Heart right ventricle (tissue), 16 donors: ENCODE measurements at places on chromosomes 12 and 14. TPM values are rescaled to one million over a fixed set of nuclear protein-coding genes. Genes with fewer than 3 reads are reported as not detected.

Gene CEBPE
- 0.07 TPM for polyA plus RNA-seq

DNA sequence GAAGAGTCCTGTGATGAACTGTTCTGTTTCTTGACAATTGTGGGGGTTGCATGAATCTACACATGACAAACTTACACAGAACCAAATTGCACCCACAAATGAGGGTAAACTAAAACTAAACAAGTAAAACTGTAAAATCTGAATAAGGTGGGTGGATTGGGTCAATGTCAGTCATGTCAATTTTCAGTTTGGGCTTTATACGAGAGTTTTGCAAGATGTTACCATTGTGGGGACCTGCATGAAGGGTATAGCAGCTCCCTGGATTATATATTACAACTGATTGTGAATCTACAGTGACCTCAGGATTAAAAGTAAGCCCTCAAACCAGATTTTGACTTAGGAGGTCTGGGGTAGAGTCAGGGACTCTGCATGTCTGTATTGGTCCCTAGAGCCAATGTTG is 101.5 kb upstream of the LHX5 start:
- DNase-seq, result no peak

Gene PTPRR
- polyA plus RNA-seq, result 0.44 TPM

- no peak for DNase-seq
Measured at GRCh38 chr12:26867080-26867479, 34.1 kb upstream of the ITPR2 start.

Gene CLEC9A
- not detected for polyA plus RNA-seq

- no peak for DNase-seq
Measured at GRCh38 chr14:92368001-92368400, 45.0 kb downstream of the SLC24A4 start.

DNA sequence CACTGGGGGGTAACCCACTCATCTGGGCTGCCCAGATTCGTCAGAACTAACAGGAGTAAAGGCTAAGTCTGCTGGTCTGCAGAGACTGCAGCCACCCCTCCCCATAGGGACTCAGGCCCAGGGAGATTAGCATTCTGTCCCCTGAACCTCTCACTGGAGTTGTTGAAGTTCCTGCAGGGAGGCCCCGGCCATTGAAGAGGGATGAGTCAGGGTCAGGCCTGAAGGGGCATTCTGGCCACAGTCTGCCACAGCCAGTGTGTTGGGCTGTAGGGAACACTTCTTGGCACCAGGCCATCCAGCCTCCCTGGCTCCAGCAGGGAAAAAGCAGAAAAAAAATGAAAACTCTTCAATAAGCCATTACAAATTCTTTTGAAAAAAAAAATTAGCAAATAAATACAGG is 35.3 kb downstream of the KLRK1 start:
- DNase-seq, result no peak

DNA sequence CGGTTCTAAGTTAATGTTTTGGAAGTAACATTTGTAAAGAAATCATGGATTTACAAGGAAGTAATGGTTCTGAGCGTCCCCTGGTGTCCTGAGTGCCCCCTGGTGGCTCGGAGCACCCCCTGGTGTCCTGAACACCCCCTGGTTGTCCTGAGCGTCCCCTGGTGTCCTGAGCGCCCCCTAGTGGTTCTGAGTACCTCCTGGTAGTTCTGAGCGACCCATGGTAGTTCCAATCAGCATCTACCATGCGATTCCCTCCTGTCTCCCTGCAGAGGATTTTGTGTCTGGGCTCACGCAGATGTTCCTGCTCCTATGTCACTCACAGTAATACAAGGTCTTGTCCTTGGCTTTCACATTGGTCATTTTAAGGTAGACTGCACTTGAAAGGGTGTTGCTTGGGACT is 1352.9 kb downstream of the TMEM121 start:
- DNase-seq, result no peak

Gene CCDC38
- polyA plus RNA-seq, result 0.44 TPM

DNA sequence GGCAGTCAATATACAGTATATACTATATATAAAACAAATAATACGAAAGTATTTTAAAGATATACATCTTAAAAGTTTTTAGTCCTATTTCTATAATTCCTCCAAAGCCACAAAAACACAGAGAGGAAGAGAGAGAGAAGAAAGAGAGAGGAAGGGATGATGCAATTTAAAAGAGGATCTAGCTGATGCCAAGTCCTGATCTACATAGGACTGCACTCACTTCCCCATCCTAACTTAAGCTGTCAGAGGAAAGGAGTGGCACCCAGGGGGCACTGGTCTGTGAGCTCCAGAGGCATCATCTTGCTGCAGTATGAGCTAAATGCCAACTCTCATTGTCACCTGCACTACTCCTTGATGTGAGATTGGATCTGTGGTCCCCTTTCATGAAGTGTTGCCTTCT is 95.8 kb downstream of the C12orf42 start:
- DNase-seq, result no peak

GRCh38 chr12:6936636-6937480 is 6.8 kb upstream of the RNU7-1 start:
- no peak for DNase-seq

- DNase-seq, result no peak
Measured at GRCh38 chr12:85821759-85822158, 14.4 kb downstream of the RASSF9 start.

DNA sequence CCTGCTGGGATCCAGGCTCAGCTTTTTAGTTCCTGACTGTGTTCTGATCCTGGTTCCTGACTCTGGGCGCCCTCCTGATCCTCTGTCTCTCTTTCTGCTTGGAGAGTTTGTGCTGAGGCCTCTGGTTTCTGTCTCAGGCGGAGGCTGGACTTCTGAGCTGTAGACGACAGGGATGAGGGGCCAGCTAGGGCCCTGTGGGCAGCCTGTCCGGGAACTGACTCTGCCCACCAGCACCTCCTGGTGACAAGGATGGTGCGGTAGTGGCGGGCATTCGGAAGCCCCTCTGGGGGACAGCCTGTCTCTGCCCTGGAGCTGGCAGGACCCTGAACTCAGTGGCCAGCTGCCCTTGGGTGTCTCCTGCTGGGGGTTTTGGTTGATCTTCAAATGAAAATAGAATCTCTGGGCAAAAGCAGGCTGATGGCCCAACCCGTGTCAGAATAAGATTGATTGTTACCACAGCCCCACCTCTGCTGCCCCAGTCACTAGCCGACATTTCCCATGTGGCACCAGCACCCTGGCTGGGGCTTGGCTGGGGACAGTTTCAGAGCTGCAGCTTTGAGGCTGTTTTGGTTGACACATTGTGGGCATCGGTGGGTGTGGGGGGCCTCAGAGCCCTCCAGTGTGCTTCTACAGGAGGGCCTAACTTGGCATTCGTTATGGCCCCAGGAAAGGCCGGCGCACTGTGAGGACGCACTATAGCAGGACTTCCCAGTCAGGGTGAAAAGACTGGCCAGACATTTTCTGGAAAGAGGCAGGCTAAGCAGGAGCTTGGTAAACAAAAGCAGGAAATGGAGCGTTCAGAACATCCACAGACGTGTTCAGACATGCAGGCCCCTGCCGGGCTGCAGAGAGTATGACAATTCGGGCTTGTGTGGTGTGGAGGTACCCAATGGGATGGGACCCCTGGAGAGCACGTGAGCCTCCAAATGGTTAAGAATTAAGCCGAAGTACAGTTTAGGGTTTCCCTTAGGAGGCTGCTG is 16.2 kb downstream of the KRT80 start:
- no peak for DNase-seq

- no peak for DNase-seq
Measured at GRCh38 chr12:132511516-132512196, 21.7 kb downstream of the FBRSL1 start.

DNA sequence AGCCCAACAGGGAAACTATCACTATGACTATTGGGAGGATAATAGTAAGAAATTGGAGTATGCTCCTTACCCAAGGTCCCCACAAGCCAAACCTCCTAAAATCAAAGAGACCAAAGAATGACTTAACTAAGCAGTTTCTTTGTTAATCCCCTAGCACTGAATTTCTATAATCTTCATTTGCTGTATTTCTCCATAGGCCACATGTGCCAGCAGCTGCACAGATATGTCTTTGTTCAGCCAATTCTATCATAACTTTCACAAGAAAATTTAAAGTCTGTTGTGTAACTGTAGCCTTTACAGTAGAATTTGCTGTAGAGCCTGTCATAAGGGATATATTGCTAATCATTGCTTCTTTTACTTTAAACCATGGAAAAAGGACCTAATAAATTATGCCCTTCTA is 104.0 kb downstream of the RIN3 start:
- DNase-seq, result no peak

Gene OR6C4
- not detected for polyA plus RNA-seq

Gene NYNRIN
- polyA plus RNA-seq, result 4.6 TPM

- peak; percentile 61 for DNase-seq
Measured at GRCh38 chr14:75242546-75243273, 35.9 kb upstream of the FOS start.

Gene NDRG2
- polyA plus RNA-seq, result 293 TPM

DNA sequence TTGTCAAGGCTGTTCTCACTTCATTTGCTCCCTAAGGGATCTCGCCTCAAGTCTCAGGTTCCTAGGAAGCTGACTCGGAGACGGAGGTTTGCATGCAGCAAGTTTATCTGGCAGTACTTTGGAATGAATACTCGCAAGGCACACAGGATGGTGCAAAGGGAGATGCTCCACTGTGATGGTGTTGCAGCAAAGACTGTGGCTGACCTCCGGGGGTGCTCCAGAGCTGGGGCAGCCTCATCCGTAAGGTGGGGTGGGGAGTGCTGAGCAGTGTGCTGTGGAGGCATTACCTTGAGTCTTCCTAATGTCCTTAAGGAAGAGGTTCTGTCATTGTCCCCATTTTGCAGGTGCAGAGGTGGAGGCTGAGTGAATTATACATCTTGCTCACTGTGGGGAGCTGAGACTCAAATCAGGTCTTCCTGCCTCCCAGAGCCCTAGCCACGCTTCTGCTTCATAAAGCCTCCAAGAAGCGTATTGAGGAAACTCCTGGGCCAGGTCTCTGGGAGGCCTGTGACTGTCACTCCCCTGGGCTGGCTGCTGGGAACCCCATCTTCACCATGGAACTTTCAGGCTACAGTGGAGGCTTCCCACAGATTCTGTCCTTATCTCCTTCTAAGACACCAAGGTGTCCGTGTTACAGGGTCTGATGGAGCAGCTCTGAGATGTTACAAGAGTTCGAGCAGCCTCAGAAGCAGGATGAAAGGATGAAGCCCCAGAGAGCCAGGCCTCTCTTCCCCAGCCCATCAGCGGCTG is 39.5 kb downstream of the GALNT16 start:
- no peak for DNase-seq

Gene FOXA1
- not detected for polyA plus RNA-seq

GRCh38 chr12:93773122-93773871 is 96.1 kb downstream of the CRADD start:
- no peak for DNase-seq

DNA sequence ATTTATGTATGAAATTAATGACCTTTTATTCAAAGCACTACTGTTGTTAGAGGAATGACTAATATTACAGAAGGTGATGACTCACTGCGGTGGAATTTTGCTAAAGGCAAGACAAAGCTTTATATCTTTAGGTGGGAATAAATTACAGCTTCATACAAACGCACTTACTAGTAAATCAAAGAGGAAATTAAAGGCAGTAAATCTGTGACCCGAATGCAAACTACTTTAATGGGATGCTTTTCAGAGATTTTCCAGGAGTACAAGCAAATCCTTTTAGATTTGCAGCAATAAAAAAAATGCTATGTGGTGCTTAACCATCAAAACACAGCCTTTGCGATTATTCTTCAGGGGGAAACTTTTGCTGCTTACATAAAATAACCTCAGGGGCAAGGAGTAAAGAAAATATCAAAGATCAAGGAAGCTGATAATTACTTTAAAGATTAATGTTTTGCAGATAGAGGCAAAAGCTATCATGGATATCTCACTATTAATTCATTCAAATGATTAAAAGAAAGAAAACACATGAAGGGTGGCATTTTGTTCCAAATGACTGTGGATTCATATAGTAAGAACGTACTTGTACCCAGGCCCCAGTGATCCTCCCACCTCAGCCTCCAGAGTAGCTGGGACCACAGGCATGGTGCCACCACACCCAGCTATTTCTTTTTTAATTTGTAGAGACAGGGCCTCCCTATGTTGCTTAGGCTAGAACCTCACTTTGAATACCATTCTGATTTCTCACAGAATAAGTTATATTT is 98.9 kb downstream of the DENND5B start:
- no peak for DNase-seq

Gene WNT5B
- polyA plus RNA-seq, result 2.4 TPM

GRCh38 chr12:102302553-102302952 is 104.9 kb upstream of the PMCH start:
- DNase-seq, result no peak

- no peak for DNase-seq
Measured at GRCh38 chr12:24066097-24066496, 116.6 kb upstream of the SOX5 start.

Gene NEUROD4
- not detected for polyA plus RNA-seq

DNA sequence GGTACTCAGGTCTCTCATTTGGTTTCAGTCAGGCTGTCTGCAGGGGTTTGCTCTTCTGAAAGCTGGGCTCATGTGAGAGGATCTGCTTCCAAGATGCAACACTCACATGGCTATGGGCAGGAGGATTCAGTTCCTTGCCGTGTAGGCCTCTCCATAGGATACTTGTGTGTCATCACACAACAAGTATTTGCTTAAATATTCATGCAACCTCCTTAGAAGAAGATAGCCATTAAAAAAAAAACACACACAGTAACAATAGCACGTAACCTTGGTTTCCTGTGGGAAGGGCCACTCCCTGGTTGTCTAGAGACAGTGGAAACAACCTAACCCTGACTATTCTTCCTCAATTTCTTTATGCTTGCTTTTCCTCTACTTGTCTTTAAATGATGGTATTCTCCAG is 31.8 kb upstream of the CLEC4E start:
- DNase-seq, result no peak

DNA sequence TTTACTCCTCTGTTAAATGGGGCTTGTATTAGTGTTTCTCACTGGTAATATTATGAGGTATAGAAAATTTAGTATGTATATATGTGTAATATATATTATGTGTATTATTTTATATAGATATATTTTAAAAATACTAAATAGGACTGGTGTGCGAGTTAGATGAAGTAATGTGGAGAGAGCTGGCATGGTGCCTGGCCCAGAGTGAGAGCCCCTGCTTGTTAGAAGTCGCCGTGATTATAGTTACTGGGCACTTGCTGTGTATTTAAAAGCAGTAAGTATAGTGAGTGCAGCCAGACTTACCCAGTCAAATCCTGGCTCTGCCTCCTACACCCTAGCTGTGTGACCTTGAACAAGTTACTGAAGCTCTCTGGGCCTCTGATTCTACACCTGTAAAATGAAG is 48.0 kb downstream of the WSCD2 start:
- no peak for DNase-seq

Gene KRT71
- polyA plus RNA-seq, result not detected

DNA sequence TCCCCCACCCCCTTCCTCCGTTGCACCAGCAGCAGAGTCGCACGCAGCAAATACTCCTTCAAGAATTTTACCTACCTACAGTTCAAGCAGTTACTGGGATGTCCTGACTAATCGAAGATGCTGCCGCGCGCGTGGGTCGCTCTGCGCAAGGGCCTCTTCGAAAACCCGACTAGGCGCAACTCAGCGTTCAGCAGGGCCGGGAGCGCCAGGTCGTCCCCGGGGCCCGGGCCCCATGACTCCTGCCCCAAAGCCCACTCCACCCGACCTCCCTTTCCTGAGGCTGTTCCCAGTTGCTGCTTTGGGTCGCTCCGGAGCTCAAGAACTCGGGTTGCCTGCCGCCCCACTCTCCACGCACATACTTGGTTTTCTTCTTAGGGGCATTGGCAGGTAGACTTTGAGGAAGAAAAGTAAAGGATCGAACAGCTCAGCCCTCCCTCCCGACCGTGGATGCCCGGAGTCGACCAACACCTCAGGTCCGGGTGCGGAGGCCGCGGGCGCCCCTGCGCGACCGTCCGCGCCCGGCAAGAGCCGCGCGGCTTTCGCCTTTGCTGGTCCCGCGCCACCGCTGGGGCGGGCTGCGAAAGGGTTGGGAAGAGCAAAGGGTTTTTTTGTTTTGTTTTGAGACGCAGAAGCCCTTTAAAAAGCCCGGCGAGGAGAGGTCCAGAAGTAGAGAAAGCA is 1.9 kb downstream of the BMP4 start:
- DNase-seq, result peak; percentile 38
